ENCODE measurements at places on chromosomes 2 and 18.
A peak's percentile ranks its signal among the peaks of the same experiment; 100 is the strongest.

DNA sequence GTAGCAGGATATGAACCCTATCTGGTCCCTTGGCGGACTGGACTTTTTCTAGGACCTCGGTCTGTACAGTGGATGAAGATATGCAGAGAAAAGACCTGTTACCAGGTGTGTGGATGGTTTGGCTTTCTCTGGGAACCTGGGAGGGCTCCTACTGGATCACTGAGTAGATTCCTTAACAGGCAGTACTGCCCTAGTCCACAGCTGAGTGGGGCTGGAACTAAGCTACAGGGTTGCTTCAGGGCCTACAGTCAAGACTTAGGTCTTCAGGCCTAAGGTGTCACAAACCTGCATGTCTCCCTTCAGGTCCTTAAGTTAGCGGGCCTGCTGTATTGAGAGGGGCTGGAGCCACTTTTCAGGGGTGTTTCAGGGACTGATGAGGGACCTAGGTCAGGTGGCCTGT is 42.9 kb downstream of the ORC4 start:
- DNase-seq = no peak

- DNase-seq = no peak
Observed at GRCh38 chr18:68482815-68483214, 232.1 kb downstream of the TMX3 start.

DNA sequence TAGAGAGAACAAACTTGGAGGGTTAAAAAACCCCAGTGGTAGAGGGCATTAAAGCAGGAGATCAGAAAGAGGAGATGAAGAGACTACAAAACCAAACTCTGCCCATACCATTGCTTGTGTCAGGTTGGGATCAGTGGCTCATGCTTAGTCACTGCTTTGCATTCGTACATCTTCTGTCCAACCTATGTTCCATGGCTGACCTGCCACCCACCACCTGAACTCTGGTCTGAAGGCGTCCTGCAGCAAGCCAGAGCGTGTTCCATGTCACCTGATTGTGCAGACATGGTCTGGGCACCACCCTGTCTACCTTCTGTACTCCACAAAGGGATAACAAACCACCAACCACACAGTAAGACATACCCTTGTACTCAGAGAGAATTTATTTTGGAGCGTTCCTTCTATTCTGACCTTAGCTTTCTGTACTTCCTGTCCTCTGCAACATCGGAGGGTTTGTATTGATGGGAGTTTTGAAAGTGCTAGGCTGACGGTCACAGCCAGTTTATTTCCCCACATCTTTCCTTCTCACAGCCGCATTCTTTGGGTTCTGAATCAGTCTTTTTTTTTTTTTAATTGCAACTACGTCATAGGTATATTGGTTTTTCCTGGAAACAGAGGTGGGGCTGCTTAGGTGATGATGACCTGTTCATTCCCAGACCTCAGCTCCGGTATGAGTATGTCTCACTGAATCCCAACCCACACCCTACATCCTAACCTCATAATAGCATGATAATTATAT is 88.3 kb downstream of the SOWAHC start:
- DNase-seq = no peak

- DNase-seq = no peak
Observed at GRCh38 chr2:149339324-149339723, 8.9 kb downstream of the LYPD6 start.

GRCh38 chr18:60279391-60279790 is 93.2 kb downstream of the MC4R start:
- no peak for DNase-seq

DNA sequence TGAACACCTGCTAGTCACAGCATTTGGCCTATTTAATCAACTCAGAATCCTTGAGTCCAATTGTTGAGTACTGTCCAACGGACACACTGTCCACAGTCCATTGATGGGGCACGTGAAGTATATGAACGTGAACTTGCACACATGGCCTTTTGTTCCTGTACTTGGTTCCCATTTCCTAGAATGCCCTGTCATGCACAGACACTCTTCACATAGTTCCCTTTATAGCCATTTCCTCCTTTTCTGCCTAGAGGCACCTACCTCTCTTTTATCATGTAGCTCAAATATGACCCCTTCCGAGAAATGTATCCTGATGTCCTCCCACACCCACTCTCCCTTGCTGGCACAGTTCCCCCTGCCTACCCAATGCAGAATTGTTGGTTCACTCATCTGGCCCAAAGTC is 8.7 kb upstream of the CRYGA start:
- no peak for DNase-seq

DNA sequence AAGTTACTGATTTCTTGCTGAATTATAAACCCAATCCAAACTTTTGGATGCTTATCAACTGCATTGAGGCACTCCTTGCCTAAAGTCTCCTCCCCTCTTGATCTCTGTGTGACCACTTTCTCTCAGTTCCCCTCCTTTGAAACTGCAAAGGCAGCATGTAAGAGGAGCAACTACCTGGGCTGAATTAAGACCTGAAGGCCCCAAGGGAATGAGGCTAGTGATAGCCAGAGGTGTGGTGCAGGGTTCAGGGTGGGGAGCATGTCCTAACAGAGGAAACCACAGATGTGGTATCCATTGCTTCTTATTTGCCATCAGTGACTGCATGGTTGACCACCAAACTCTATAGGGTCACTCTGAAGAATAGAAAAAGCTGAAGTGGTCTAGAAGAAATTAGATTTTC is 557.9 kb downstream of the TNS1 start:
- no peak for DNase-seq

GRCh38 chr18:22977847-22978701 is 44.9 kb downstream of the RBBP8 start:
- DNase-seq = no peak

DNA sequence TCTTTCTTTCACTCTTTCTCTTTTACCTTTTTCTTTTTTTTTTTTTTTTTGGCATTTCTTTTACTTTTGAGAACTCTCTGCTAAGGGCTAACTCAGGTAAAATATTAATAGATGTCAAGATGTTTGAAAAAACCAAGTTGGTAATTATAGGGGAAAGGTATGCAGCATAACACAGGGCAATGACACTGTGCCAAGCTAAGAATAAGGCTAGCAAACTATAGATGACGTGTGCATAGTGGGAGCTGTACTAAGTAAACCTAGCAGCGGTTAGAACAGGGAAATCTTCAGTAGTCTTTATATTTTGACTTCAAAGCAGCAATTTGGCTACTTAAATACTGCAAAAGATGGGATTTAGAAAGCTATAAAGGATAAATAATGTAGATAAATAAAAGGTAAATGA is 415.4 kb upstream of the RGPD4 start:
- DNase-seq = no peak

DNA sequence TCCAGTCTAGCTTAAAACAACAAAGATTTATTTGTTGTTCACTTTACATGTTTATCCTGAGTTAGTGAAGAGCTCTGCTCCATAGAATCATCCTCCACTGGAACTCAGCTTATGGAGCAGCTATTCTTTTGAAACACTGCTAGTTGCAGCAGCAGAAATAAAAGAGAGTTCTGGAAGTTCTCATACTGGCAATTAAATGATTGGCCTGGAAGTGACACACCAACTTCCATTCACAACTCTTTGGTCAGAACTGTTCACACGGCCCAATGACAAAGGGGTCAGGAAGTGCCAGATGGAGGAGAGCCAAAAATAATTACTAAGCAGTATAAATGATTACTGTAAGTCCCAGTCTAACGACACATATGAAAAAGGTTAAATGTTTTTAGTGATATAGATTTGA is 39.1 kb downstream of the FBXO11 start:
- no peak for DNase-seq

DNA sequence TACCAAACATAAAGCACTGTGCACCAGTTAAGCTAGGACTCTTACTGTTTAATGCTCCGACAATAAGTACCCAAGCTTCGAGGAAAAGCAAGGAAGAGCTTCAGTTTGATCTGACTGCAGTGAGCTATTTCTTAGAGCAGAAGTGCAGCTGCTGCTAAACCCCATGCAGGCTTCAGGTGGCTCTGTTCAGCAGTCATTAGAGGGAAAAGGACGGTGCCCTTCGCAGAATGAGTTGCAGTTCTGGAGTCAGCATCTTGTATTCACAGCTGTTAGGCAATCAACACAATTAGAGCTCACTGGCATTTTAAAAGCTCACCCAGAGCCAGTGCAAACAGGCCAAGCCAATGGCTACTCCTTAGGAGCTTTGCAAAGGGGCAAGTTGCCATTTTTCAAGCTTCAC is 1.5 kb upstream of the CERKL start:
- DNase-seq = peak; percentile 75

GRCh38 chr2:239311132-239312040 is 89.4 kb downstream of the HDAC4 start:
- DNase-seq = no peak

- no peak for DNase-seq
Observed at GRCh38 chr2:8300905-8301304, 381.0 kb upstream of the ID2 start.

DNA sequence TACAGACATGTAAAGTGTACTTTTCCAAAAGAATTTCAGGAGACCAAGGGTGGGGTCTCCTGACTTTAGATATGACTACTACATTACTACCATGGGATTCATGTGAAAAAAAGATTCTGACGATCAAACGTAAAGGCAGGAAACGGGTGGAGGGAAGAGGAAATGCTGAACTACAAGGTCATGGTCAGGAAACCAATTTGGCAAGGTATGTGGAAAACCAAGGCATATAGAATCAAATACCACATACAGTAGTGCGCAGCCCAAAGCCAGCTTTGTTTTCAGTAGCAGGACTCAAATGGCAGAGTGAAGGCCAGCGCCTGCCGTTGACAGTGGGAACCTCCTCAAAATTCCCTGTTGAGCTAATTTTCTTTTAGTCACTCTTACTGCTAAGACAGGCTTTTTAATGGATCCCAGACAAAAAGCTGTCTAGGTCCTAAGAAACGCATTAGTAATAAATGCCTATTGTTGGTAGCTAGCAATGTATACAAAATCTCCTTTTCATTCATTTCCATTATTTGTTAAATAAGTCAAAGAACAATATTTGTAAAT is 57.6 kb upstream of the SERTAD2 start:
- no peak for DNase-seq

DNA sequence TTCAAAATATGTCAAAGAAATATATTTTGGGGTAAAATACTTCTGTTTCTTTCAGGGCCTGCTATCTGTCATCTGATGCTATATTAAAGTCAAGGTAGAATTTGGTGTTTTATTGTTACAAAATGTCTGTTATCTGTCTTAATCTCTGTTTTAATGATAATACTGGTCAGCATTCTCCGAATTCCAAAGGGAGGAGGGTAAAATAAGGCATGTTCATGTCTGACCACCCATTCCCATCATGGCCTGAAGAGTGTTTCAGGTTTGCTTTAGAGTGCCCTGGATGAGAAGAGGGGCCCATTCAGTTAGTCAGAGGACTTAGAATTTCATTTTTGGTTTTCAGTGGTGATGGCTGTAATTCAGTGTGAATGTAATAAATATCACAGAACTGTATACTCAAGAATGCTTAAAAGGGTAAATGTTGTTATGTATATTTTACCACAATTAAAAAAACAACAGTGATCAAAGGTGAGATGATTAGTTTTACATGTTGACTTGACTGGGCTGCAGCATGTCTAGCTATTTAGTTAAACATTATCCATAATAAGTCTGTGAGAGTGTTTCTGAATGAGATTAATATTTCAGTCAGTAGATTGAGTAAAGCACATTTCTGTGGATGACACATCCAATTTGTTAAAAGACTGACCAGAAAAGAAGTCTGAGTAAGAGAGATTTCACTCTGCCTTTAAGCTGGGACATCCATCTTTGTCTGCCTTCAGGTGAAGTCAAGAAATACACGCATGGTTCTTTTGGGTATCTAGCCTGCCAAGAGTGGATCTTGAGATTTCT is 467.9 kb upstream of the SYT4 start:
- DNase-seq = no peak

DNA sequence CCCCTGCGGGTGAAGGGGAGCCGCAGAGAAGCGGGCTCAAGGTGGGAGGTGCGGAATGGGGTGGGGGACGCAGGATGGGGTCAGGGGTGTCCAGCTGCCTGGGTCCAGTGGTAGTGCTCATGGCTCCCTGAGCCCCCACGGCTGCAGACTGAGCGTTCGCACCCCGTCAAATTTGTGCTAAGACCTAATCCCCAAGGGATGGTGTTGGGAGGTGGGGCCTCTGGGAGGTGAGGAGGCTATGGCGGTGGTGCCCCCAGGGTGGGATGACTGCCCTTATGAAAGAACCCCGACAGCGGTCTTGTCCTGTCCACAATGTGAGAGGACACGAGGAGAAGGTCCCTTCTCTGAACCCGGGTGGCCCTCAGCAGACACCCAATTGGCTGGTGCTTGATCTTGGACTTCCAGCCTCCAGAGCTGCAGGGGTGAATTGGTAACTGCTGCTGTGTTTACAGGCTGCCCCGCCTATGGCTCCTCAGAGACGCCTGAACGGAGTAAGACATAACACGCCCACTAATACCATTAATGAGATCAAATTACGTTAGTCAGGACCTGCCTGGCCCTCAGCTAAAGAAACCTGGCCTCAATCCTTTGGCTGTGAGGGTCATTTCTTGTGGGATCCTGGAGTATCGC is 42.6 kb downstream of the PXDN start:
- DNase-seq = peak; percentile 83
